Central memory CD4-positive, alpha-beta T cell (primary cell): ENCODE measurements at places on chromosomes 4 and X.

DNA sequence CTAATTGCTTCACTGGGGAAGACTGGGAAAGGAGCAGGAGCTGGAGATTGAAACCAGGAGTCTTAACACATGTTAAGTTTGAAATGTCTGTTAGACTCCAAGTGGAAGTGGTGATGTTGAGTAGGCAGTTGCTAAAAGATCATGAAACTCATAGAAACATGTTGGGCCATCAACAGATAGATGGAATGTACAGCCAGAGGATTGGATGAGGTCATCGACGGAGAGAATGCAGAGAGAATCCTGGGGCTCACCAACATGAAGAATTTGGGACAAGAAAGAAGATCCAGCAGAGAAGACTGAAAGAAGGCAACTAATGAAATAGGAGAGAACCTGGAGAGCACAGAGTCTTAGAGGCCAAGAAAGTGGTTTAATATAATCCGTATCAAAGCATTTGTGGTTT is 19.4 kb upstream of the TSPAN5 start:
- no peak for DNase-seq

DNA sequence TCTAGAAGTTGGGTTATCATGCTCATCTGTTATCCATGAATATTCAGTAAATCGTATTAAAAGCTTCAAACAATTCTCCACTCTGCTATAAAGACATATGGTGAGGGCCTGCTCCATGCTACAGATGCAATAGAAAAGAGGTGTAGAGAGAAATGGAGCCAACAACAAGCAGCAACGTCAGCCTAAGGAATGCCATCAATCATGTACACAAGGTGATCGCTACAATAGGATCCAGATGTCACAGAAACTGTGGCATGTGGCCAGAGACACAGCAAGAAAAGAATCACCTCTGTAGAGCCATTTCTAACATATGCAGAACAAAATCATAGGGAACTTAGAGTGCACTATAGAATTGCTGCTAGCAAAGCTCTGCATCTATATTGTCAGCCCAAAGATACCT is 1188.1 kb downstream of the PCDH7 start:
- no peak for DNase-seq

GRCh38 chr4:36273276-36273675 is 8.1 kb upstream of the DTHD1 start:
- no peak for DNase-seq

GRCh38 chrX:93468075-93468474 is 205.3 kb downstream of the NAP1L3 start:
- no peak for DNase-seq

GRCh38 chrX:19867938-19868337 is 19.5 kb downstream of the SH3KBP1 start:
- no peak for DNase-seq

GRCh38 chr4:174080361-174080760 is 203.1 kb downstream of the FBXO8 start:
- no peak for DNase-seq

DNA sequence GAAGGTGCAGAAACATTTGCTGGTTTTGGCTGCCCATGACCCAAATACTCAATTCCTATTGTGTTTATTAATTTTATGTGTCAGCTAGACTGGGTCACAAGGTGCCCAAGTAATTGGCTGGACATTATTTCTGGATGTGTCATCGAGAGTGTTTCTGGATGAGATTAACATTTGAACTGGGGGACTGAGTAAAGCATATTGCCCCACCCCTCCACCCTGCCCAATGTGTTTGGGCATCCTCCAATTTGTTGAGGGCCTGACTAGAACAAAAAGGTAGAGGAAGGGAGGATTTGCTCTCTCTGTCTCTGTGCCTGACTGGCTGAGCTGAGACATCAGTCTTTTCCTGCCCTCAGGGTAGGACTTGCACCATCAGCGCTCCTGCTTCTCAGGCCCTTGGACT is 29.7 kb upstream of the LCORL start:
- no peak for DNase-seq

DNA sequence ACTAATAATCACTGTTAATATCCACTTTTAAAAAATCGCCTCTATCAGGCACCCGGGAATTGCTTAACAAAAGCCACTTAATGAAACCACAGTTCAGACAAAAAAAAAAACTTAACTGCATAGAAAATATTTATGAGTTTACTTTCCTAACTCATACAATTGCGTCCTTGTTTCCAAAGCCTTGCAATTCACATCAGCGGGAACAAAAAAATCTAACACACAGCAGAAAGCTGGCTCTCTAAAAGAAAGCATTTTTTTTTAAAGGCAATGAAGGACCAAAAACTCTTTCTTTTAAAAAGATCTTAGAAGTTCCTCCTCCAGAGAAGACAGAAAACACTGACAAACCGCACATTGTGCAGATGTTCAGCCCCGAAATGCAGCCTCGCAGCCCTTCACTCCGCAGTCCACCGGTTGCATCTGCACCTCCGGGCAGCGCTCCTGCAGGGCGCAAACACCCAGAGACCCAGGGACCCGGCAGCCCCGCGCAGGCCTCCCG is 812 bp downstream of the FAT1 start:
- no peak for DNase-seq

DNA sequence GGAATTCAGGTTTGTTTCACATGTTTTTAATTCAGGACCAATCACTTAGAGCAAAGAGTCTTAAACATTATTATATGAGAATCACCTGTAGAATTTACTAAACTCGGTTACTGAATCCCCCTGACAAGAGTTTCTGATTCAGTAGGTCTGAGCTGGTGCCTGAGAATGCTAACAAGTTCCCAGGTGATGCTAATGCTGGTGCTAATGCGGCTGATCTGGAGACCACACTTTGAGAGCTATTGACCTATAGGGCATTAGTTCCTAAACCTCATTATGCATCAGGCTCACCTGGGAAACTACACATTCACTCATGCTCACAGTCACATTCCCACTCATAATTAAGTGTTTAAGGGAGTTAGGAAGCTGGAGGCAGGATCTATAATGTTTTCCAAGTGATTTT is 36.1 kb upstream of the NUDT6 start:
- no peak for DNase-seq

DNA sequence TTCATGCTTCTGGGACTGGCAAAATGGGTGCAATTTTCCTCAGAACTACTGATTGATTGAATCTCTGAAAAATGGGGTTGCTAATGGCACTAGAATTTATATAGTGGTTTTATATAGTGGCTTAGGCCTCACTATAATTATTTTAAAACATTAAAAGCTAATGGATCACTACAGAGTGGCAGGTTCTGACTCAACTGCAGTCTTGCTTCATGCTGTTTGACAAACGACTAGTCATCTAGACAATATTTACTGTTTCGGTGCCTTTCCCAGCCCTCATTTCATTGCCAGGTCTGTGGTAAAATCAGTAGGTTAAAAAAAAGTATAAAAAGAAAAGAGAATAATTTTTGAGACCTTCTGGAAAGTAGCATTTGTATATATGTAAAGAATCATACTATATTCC is 352.8 kb upstream of the ATOH1 start:
- no peak for DNase-seq

DNA sequence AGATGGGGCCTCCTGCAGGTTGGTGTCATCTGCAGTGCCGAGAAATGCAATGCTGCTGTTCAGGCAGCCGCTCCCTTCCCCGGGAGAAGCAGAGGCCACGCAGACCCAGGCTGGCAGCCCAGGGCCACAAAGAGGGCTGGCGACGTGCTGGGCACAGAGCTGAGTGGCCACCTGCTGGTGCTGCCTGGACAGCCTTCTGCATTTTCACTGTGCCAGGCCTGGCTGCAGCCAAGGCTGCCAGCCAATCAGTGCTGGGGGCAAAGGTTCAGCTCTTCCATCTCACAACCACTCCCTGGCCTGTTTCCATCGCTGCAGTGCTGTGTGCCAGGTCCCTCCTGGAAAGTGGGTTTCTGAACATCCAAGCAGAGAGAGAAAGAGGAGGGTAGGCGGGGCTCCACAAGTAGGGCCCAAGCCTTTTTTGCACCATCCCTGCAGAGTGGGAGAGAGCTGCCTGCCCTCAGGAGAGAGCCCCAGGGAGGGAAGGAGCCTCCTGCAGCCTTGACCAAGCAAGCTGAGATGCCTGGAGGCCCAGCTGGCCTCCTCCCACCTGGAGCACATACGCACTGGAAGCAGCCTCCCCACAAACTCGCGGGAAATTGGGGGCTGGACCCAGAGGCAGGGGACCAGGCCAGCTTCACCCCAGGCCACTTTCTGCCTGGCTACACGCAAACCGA is 20.1 kb downstream of the ADRA2C start:
- no peak for DNase-seq

GRCh38 chr4:1882850-1883271 is 11.7 kb downstream of the NSD2 start:
- no peak for DNase-seq

DNA sequence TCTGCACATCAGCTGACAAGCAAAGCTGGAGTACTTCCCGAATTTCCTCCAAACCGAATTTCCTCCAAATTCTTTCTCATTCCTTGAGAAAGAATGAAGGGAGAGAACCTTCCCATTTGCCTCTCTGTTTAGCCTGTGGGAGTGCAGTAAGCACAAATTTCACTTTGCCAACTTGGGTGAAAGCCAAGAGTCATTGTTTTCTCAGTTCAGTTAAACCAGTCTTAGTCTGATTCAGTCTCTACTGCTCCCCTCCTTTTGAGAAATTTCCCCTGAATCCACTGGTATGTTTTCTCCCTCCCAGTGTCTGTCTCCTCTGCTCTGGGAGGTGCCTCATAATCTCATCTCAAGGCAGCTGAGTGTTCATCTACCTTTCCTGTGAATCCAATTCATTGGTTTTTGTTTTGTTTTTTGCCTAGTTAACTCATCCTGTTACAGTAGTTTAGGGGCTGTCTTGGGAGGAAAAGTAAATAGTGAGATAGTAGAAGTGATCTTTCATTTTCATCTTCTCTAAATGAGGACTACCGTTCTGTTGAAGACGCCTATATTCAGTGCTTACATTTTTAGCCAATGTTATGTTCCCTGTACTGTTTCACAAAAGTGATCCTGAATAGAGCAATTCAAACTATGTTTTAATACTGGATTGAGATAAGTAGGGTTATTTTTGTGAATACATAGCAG is 49.0 kb downstream of the SYTL5 start:
- no peak for DNase-seq

DNA sequence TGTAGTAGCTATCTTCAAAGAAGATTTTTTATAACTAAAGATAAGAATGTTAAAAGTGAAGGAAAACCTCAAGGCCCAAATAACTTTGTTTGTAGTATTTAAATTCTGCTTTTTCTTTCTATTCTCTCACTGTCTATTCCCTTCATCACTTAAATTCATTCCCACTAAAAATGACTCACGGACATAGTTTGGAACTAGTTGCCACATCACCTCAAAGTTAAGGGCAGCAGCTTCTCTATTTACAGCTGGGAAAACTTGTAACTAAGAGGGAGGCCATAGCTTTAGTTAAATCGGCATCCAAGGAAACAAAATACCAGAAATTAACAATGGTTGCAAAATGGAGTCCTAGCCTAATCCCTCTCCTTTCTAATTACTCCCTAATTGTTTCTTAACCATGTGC is 325.4 kb upstream of the MAGEB2 start:
- DNase-seq = no peak

- DNase-seq = no peak
Measured at GRCh38 chr4:183493246-183493645, 11.6 kb upstream of the ING2 start.

GRCh38 chr4:139630991-139631390 is 34.6 kb upstream of the MGST2 start:
- DNase-seq = no peak
